ENCODE measurements at places on chromosomes 7 and 10.

DNA sequence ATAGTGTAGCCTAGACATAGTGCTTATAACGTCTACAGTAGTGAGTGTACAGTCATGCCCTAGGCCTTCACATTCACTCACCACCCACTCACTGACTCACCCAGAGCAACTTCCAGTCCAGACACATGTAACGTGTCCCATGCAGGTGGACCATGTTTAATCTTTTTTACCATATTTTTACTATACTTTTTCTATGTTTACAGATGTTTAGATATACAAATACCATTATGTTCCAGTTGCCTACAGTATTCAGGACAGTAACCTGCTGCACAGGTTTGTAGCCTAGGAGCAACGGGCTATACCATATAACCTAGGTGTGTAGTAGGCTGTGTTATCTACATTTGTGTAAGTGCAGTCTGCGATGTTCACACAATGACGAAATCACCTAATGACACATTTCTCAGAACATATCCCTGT, 11.0 kb downstream of the MPP7 start:
- DNase-seq = peak; percentile 42

DNA sequence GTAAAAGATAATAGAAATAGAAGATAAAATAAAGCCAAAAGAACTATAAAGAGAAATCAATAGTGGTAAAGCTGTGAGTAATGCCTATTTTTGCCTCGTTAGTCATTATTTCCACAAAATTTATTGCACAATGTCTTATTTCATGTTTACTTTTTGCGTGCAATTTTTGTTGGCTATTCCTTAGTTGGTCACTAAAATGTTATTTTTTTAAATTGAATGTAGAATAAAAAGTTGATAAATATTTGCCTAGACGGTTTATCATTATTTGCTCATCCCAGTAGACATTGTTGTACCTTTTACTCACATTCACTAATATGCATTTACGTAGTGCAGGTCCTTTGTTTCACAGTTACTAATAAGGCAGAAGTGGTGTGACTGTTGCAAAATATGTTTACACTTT, 227.8 kb upstream of the BMPER start:
- DNase-seq = no peak

DNA sequence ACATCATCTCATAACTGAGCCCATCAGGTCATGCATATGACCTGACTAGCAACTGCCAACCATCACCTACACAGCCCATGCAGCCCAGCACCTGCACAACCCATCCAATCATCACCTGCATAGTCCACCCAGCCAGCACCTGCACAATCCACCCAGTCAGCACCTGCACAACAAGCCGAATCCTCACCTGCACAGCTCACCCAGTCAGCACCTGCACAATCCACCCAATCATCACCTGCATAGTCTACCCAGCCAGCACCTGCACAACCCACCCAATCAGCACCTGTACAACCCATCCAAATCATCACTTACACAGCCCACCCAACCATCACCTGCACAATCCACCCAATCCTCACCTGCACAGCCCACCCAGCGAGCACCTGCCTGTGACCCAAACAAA, 33.4 kb upstream of the WDFY4 start:
- no peak for DNase-seq

- DNase-seq = no peak
Observed at GRCh38 chr7:42097752-42098151, 139.3 kb downstream of the GLI3 start.

Measured in activated T-cell treated with anti-CD3 and anti-CD28 coated beads for 48 hours (primary cell).